Activated naive CD4-positive, alpha-beta T cell treated with anti-CD3 and anti-CD28 coated beads, Interleukin-2, amount 50 U/mL, for 72 hours (primary cell): ENCODE measurements at places on chromosomes 12 and 14. TPM values are rescaled to one million over a fixed set of nuclear protein-coding genes. Genes with fewer than 3 reads are reported as not detected.

GRCh38 chr12:84766375-84766774 lies 146.2 kb downstream of the SLC6A15 start:
- no peak for DNase-seq

DNA sequence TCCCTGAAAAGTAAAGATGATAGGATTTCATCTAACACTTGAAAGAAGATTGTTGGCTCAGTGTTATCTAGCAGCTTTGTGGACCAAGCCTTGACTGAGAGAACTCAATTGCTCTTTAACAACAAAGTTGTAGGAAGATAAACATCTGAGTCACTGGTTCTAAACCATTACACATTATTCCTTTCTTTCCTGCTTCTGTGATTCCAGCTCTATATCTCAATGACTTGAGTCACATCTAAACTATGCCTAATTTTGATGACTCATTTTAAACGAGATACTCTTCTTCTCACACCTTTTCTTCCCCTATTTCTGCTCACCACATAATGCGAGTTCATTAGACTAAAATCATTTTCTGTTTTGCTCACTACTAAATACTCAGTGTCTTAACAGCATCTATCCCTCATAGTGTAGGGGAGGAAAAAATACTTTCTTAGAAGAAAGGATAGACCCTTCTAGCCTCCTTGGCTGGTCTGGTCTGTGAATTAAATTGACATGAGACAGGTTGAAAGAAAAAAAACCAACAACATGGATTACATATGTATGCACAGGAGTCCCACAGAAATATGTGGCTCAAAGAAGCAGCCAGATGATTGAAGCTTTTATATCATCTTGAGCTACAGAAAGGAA lies 201.4 kb downstream of the C12orf50 start:
- no peak for DNase-seq

DNA sequence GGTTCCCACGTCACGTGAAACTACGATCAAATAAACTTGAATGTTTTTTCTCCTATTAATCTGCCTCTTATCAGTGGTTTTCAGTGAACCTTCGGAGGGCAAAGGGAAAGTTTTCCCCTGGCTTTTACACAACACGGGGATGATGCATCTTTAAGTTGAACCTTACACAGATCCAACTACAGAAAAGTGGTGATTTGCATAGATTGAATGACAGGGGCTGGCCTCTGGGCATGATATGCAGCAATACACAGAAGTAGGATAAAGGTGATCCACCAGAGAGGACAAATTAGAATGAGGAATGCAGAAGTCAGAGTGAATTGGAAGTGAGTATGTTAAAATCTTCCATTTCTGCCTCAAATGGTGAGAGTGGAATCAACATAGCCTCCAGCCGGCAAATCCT lies 11.6 kb downstream of the GSG1 start:
- no peak for DNase-seq

DNA sequence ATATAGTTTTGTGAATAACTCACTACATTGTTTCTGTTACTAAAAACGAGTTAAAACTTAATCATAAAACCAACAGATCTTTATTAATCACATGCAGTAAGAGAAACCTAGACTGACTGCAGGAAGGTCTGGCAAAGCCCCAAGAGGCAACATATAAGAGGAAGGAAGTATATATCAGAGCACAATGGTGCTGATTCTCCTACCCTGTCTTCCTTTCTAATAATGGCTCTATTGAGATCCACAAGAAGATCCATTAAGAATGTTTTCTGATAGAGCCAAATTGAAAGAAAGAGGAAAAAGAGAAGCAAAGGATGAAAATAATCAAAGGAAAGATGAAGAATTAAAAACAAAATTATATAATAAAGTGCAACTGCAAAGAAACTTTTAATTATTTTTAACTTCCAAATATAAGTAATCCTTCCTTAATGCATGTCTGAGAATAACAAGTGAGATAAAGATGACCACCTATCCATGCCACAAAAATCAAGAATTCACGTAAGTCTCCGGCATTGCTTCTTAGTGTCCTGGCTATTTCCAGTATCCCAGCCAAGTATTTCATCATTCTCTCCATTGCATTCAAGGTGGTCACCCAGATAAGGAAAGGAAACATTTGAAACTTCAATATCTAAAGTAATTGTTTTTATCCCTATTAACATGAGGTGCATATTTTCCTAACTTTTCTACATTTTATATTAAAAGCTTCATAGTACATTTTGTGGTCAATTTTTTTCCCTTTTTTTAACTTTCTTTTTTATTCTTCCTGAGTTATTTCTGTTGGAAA lies 62.2 kb downstream of the SOX5 start:
- DNase-seq = no peak

GRCh38 chr12:94074980-94075629 lies 73.3 kb upstream of the PLXNC1 start:
- no peak for DNase-seq

GRCh38 chr12:61985830-61986229 lies 274.4 kb upstream of the USP15 start:
- no peak for DNase-seq

DNA sequence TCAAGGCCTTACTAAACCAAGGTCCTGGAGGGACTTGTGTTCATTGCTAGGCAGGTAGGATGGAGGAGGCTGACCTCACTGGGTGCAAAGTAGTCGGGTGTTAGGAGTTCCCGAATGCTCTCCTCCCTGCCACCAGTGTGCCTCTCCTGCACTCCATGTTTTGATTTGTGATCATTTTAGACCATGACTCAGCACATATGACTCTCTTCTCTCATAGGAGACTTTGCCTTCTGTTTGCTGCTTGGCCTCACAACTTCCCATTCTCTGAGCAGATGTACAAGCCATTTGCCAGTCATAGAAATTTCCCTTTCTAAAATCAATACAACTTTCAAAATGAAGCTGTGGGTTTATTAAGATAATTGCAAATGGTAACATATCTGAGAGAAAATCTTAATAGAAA lies 46.6 kb upstream of the LRIG3 start:
- DNase-seq = no peak

GRCh38 chr14:76829013-76829365 lies 2.8 kb downstream of the LRRC74A start:
- DNase-seq = no peak

GRCh38 chr14:96811265-96811664 lies 14.1 kb downstream of the VRK1 start:
- no peak for DNase-seq

DNA sequence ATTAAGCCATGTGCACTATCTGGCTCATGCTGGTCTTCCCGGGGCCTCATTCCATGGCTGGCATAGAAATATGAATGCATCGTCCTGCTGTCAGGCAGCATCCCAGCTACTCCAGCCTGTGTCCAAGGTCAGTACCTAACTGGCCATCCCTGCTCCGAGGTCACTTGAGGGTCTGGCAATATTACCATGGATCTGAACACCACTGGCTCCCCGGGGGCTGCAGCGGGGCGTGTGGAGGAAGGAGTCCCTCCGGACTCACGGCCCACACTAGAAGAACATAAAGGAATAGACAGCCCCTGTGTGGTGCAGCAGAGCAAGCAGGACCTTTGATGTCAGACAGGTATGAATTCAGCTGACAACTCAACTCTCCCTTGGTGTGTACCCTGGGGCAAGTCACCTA lies 19.2 kb downstream of the ESRRB start:
- no peak for DNase-seq

DNA sequence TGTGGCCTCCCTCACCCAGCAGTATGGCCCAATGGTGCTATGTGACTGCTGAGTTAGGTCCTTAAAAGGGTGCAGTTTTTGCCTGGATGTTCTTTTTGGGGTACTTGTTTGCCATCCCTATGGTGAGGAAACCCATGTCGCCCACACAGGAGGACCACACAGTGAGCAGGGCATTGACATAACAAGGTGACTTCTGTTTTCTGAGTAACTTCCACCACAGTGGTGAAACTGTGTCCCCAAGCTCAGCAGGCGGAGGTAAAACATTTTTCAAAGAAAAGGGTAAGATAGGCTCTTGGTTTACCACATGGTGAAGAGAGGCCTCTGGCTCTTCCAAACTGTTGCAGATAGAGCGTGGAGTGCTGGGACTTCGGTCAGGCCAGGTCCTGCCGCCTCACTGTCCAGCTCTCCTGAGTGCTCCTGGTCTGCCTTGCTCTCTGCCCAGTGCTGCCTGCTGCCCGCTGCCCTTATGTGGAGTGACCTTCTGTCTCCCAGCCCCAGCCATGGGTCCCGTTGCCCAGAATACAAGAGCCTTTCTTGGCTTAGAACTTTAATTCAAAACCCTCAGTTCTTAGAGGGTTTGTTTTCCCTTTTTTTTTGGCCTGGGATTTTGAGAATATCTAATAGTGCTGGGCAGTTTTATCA lies 54.0 kb downstream of the TRAF3 start:
- no peak for DNase-seq

DNA sequence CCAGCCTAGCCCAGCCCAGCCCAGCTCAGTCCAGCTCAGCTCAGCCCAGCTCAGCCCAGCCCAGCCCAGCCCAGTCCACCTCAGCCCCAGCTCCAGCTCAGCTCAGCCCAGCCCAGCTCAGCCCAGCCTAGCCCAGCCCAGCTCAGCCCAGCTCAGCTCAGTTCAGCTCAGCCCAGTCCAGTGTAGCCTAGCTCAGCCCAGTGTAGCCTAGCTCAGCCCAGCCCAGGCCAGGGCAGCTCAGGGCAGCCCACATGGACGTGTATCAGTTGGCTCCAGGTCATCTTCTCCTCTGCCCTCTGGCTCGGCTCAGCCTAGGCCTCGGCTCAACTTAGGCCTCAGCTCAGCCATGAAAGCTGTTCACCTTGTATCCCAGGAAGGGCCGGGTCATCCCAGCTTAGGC lies 64.7 kb downstream of the TMEM121 start:
- DNase-seq = no peak

DNA sequence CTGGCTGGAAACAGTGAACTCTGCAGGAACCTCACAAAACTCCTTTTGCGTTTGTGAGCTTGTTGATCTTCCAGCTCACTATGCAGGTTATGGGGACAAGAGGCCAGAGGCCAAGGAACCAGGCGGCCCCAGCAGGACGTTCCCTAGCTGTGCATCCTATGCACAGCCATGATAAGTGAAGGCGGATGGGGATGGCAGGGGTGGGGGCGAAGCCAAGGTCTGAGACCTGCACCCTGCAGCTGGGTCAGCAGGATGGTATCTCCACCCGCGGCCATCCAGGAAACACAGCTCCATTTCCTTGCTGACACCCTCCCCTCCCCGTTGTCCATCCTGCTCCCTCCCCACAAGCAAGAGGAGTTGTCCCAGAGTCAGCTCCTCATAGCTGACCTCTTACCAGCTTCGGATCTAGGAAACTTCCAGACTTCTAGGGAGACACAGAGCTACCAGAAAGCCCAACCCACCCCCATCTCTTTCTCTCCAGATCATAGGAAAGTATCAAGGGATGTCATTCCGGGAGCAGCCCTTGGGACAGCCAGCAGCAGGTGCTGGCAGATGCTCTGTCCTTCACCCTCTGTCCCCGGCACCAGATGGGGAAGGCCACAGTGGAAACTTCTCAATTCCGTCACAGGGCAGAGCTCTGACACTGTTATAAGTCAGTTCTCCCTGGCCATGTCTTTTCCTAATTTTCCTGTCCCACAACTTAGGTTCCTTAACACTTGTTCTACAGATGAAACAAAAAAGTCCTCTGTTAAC lies 9.4 kb downstream of the ZBTB39 start:
- DNase-seq = no peak

DNA sequence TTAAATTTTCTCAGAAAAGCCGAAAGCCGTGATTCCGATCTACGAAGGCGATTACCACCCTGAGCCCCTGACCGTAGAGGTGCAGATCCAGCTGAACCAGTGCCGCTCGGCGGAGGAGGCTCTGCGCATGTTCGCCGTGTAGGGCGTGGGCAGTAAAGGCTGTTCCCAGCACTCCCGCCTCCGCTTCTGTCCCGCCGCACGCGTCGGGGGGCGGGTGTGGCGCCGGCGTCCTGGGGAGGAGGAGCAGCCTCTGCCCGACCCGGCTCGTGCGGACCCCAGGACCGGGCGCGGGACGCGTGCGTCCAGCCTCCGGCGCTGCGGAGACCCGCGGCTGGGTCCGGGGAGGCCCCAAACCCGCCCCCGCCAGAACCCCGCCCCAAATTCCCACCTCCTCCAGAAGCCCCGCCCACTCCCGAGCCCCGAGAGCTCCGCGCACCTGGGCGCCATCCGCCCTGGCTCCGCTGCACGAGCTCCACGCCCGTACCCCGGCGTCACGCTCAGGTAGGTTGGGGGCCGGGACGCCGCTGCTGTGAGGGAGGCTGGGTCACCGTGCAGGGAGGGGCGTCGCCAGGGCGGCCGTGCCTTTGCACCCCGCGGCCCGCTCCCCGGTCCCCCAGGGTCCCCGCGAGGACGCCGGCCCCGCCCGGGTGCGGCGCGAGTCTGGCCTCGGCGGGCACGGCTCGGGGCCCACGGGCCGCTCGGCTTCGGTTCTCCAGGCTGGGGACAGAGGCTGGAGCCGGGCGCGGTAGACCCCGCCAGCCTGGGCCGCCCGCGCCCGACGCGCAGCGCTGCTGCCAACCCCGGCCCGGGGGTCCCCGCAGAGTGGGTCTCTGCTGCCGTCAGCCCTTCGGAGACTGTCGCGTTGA lies at the start of gene B3GNT4:
TSS of gene B3GNT4 (plus strand) at position 409 of the 866 bp plus-strand sequence. CDS start 910 bp downstream, outside the sequence.
- peak; percentile 76 for DNase-seq

- no peak for DNase-seq
These were observed 481.4 kb downstream of the TRHDE start for GRCh38 chr12:72753571-72753970.

DNA sequence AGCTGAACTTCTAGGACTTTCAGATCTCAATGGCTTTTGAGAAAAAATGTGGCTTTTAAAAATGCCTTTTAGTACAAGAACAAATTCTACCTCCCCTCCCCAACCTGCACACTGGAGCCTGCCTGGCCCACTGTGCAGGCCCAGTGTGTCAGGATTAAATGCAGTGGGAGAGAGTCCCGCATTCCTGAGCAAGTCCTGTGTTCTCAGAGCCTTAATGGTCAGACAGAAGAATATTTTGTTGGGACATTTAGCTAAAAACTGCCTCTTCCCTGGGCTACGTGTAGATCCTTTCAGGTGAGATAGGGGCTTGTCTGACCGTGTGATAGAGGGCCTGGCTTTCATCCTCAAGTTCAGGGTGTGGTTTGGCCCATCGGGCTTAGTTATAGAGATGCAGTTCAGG lies 63.1 kb upstream of the ESRRB start:
- no peak for DNase-seq

GRCh38 chr12:6548966-6549683 lies 6.7 kb downstream of the IFFO1 start:
- no peak for DNase-seq

DNA sequence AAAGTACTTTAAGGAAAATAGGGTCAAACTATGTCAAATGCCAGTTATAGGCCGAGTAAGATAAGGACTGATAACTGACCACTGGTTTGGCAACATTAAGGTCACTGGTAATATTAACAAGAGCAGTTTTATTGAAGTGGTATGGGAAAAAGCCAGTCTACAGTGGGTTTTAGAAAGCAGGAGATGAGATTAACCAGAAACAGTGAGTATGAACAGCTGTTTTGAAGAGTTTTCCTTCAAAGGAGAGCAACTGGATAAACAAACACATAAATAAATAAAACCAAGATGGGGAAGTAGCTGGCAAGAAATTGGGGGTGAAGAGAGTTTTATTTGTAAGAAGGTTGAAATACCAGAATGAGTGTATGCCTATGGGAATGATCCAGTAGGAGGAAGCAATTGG lies 30.3 kb downstream of the KITLG start:
- no peak for DNase-seq

Gene TSHR
- total RNA-seq = not detected

Gene SLC6A15
- total RNA-seq = not detected

Gene RBP5
- not detected for total RNA-seq

Gene AMN
- total RNA-seq = 0.49 TPM

Gene SLC7A7
- 0.46 TPM for total RNA-seq

Gene ASCL1
- 0.16 TPM for total RNA-seq

Gene TMEM179
- total RNA-seq = 0.23 TPM

Gene STYX
- 12.8 TPM for total RNA-seq

Gene ERP27
- 5.0 TPM for total RNA-seq

Gene PSMB11
- not detected for total RNA-seq
